ENCODE measurements at places on chromosomes 6 and 20.

- no peak for DNase-seq
Measured at GRCh38 chr6:17863901-17864754, 123.3 kb downstream of the KIF13A start.

- DNase-seq, result no peak
Measured at GRCh38 chr6:148109732-148110131, 232.9 kb upstream of the SASH1 start.

GRCh38 chr20:22791877-22792525 lies 207.6 kb upstream of the FOXA2 start:
- no peak for DNase-seq

GRCh38 chr6:134436281-134436815 lies 118.4 kb upstream of the SGK1 start:
- DNase-seq, result peak; percentile 37

DNA sequence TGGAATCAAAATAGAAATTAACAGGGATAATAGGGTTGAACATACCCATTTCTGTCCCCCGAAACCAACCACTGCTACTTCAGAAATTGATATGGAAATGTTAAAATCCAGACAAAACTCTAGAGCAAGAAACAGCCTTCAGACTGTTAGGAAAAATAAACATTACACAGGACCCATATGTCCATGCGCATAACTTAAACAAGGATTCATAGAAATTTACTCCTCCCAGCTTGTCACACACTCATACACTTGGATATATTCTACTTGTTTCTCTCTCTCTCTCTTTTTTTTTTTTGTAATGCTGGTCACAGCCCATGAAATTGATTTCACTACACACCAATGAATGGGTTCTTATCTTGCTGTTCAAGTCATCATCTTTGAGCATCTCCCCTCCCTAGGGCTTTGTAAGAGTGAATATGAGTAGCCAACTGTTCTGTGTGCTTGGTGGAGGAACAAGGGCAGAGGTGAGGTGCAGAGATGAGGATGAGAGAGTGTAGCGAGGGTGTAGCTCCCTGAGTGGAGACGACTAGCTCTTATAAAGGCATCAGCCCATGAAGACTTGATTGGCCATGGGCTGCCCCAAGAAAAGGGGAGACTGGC lies 61.8 kb upstream of the MLN start:
- DNase-seq, result no peak

- no peak for DNase-seq
Measured at GRCh38 chr6:128379577-128379976, 140.8 kb downstream of the PTPRK start.

DNA sequence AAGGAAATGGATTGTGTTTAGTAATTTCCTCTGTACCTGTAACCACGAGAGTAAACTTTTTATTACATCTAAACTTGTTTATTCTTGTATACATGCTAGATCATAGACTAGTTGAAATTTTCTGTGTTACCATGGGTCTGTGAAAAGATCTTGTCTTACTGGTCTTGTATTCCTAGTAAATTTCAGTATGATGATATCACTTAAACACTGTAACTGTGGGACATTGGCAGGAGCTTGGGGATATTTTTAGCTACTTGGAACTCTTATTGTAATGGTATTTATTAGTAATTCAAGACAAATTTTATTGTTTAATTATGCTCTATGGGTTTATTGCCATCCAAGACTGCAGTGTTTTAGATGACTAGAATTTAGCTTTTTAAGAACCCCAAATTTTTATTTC lies 25.9 kb upstream of the TULP4 start:
- DNase-seq, result no peak

- DNase-seq, result peak; percentile 24
Measured at GRCh38 chr20:23419995-23420901, 1.0 kb downstream of the NAPB start.

DNA sequence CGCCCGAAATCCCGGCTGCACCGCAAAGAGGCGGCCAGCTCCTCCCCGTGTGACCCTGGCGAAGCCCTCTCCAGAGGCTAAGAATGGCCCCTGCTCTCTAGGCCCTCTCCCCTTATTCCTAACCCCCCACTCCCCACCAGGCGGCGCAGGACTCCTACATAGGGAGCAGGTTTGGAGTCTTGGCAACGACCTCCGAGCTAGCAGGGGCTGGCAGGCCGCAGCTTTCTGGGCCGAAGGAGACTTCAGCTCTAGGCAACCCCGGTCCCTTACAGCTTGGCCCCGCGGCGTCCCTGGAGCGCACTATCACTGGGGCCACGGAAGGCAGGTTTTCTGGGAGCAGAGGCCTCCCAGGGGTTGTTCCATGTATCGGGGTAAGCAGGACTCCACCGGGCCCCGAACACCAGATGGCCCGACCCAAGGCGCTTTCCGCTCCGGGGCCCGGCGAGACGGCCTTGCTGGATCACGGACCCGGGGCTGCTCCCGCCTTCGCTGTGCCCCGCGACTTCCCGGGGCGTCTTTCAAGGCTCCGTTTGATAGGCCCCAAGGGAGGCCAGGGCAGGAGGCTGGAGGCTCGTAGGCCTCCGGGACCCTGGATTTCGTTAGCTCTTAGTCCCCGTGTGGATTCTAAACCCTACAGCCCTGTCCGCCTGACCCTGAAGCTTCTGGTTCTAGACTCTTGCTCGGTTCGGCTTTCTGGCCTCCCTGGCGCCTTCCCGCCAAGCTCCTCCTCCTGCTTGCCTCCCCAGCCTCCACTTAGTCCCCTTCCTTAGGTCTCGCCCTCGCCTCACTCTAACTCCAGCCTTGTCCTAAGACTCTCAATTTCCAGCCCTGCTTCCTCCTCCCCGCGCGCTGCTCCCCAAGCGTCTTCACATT lies 1.9 kb downstream of the SLC32A1 start:
- peak; percentile 39 for DNase-seq

- DNase-seq, result peak; percentile 18
Measured at GRCh38 chr6:132813173-132813856, 1.1 kb upstream of the RPS12 start.

- DNase-seq, result no peak
Measured at GRCh38 chr20:2978519-2978918, 64.9 kb upstream of the GNRH2 start.

- no peak for DNase-seq
Measured at GRCh38 chr20:12740647-12741046, 268.1 kb upstream of the SPTLC3 start.

DNA sequence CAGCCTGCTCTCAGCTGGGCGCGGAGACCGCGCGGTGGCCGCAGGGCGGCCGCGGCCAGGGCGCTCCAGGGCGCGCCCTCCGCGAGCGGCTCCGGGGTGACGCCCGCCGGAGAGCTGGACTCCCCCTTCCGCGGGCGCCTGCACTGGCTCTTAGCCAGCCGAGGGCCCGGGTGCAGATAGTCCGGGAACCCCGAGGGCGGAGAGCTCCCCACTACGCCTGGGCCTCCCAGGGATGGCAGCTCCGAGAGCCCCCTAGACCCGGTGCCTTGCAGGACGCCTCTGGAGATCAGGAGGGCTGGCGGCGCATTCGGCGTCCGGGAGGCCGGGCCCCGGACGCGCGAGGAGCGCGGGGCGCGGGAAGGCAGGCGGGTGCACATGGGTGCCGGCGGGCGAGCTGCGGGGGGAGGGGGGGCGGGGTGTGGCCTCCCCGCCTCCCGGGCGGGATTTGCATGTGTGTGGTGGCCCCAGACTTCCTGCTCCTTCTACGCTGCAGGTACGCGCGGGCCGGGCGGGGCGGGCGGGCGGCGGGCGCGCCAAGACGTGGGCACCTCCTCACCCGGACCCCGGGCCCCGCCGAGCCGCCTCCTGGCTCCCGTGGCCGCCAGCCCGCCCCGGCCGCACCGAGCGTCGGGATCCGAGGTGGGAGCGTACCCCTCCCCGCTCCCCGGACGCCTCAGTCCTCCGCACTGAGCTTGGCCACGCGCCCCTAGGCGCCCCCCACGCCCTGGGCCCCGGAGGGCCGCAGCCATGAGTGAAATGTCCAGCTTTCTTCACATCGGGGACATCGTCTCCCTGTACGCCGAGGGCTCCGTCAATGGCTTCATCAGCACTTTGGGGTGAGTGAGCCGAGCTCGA lies at the start of gene ITPR3:
ITPR3 (plus strand) TSS at position 467 of the 855 bp plus-strand sequence; CDS start at position 748, 281 bp downstream.
- DNase-seq, result peak; percentile 71

- no peak for DNase-seq
Measured at GRCh38 chr20:43037605-43038309, 151.9 kb downstream of the PTPRT start.

DNA sequence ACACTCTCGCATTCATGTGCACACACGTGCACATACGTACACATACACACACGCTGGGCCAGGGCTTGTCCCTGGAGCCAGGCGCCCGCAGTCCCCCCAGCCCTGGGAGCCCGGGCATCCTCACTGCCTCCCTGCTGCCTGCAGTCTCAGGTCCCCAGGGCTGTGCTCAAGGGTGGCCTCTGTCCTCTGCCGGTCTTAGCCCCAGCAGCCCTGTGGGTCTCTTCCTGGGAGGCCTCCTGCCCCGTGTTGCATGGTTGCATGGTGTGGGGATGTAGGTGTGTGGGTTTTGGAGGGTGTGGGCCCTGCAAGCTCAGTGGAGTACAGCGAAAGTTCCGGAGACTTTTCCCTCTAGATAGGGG lies 101.5 kb downstream of the TMEM242 start:
- no peak for DNase-seq

- peak; percentile 64 for DNase-seq
Measured at GRCh38 chr6:144013486-144013909, 5.4 kb upstream of the PLAGL1 start.

DNA sequence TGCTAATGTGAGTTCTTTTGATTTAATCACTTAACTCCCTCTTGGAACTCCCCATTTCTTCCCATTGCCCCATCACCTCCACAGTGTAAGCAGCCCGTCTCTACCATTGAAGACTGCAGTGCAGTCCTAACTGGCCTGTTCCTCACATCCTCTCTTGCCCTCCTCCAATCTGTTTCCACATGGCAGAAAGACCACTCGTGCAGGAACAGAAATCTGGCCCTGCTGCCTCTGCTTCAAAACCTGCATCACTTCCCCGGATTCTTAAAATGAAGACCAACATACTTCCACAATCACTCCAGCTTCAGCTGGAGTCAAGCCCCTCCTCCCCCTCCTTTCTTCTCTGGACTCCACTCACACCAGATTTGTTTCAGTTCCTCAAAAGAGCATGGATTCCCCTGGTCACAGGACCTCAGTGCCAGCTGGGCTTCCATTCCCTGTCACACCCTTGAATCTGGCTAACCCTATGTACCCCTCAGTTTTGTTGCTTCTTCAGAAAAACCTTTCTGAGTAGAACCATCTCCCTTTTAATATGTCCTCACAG lies 802.3 kb downstream of the MAFB start:
- DNase-seq, result no peak

DNA sequence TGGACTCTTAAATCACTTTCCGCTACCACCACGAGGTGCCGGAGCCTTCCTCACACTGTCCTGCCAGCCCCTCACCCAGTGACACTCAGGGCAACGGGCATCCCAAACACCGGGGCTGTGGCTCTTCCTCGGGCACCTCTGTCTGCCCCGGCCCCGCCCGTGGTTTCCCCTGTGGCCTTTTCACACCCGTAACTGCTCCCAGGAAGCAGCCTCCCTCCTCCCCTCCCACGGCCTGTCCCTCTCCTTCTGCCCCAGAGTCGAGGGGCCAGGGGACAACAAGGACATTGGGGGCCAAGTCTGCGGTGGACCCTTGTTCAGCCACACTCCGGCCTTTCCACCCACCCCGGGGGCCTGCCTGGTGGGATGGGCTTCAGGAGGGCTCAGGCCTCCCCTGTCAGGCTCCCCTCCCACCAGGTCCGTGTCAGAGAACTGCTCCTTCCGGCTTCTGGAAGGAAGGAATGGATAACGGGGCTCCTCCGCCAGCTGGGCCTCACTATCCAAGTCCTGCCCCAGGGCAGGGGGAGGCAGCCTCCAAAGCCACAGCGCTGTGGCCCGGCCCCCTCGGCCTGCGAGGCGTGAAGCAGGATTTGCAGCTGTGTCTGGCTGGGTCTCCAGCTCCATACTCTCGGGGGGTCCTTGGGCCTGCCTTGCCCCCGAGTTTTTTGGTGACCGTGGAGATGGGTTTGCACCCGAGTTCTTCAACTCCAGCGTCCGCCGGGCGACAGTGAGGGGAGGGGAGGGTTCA lies 54.7 kb upstream of the CHRNA4 start:
- no peak for DNase-seq

GRCh38 chr6:5726976-5727718 lies 279.6 kb downstream of the NRN1 start:
- DNase-seq, result no peak

GRCh38 chr20:62359043-62359490 lies 8.0 kb downstream of the LAMA5 start:
- no peak for DNase-seq

DNA sequence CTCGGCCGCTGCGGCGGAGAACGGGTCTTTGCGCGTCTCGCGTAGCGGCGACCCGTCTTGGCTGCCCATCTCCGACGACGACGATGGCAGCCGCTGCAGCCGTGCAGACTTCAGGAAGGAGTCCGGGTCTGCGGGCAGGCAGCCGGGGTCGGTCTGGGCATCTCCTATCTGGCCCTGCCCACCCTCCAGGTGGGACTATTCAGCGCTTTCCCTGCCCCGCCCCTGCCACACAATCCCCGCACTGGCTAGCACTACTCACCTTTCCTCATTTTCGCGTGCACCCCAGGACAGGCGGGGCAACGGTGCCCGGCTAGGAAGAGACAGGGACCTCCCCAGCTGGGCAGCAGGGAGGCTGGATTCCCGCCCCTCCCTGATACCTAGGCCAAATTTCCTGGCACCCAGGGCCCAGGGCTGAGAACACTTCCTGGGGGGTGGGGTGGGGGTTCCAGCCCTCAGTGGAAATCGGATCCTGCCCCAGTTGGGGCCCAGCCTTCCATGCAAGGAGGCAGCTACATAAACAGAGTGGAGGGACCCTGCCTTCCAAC lies 9.2 kb downstream of the GGT7 start:
- no peak for DNase-seq

GRCh38 chr6:26550250-26550993 lies 12.3 kb downstream of the HMGN4 start:
- peak; percentile 19 for DNase-seq

DNA sequence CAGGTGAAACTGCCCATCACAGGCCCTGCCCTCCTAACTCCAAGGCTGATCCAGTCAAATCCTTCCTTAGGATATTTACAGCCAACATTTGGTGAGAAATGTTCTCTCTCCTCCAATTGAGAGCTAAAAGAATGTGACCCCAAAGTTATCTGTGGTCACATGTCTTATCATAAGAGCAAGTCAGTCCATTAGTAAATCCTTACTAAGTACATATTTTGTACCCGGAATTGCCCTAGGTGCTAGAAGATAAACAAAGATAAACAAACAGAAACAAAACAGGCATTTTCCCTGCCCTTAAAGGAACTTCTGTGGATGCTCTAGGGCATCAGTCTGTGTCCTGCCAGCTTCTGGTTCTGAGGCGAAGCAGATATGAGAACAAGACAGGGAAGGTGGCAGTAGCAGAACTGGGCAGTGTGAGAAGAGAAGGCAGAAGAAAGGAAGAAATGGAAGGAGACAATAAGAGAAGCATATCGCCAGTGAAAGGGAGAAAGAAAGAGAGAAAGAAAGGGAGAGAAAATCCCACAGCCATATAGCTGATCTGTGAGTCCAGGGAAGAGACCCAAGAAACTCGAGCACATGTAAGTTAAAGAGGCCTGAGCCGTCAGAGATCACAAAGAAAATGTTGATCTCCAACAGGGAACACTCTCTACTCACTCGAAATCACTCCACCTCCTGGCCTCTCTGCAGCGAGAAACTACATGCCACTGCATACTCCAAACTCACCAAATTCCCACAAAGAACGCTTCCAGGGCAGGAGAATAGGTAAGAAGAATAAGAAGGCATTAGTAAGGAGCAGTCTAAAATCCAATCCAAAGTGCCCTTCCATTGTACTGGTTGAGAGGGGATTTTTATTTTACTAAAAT lies 41.7 kb downstream of the CDK5RAP1 start:
- no peak for DNase-seq

All from activated CD4-positive, alpha-beta T cell treated with anti-CD3 and anti-CD28 coated beads, Interleukin-2, amount 50 U/mL, for 1 hour (primary cell).